ENCODE measurements at places on chromosomes 1 and 21. TPM values are rescaled to one million over a fixed set of nuclear protein-coding genes. Genes with fewer than 3 reads are reported as not detected.

- no peak overlapping the region for H3K4me3 ChIP-seq
- no peak overlapping the region for H3K27ac ChIP-seq
- DNase-seq: no peak
- H3K27me3 ChIP-seq: no peaks in the 10 kb centered on the region
Measured at GRCh38 chr1:215589650-215590435, 22.7 kb downstream of the KCTD3 start.

DNA sequence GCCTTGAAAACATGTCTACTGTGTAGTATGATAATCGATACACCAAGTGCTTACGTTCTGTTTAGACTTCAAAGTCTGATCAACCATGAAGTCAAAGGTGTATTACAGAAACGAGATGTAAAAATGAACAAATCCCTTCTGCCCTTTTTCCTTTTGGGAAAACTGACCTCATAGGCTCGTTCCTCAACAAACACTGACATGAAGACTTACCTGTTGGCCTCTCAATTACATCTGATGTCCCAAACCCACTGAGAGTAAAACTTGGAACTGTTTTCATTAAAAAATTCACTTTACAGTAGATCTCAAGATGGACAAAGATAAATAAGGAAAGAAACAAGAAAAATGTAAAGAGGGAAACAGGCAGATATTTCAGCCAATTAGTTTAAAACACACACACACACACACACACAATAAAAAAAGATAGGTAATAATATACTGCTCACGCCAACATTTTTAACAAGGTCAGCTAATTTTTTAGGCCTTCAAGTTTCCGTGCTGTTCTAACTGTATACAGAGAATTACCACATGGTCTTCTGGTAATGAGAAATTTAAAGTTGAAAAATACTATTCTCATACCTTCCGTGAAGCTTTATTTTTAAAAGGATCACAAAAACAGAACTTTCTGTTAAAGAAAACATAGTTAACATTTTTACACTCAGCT lies 2.1 kb downstream of the HMGN1 start:
- peaks cover 41% of the 10 kb centered on the region for H3K36me3 ChIP-seq
- no peaks in the 10 kb centered on the region for H3K27me3 ChIP-seq
- DNase-seq: no peak
- peak overlapping the region; percentile 83 for H3K4me3 ChIP-seq

GRCh38 chr1:32963746-32964460 lies 706 bp downstream of the RNF19B start:
- peak overlapping the region; percentile 77 for H3K4me3 ChIP-seq
- no peak overlapping the region for H3K27ac ChIP-seq
- H3K27me3 ChIP-seq: peaks cover 16% of the 10 kb centered on the region
- peaks cover 17% of the 10 kb centered on the region for H3K4me1 ChIP-seq
- H3K36me3 ChIP-seq: no peaks in the 10 kb centered on the region
- peak; percentile 48 for DNase-seq

- peaks cover 1% of the 10 kb centered on the region for H3K4me1 ChIP-seq
- no peak overlapping the region for H3K27ac ChIP-seq
- no peaks in the 10 kb centered on the region for H3K27me3 ChIP-seq
- no peak for DNase-seq
- no peak overlapping the region for H3K4me3 ChIP-seq
Measured at GRCh38 chr1:182715531-182715930, 31.1 kb upstream of the RGS8 start.

The WNT9A gene
- total RNA-seq: 1.2 TPM

- no peaks in the 10 kb centered on the region for H3K27me3 ChIP-seq
- DNase-seq: no peak
- H3K27ac ChIP-seq: no peak overlapping the region
- H3K36me3 ChIP-seq: peaks cover 15% of the 10 kb centered on the region
- peaks cover 10% of the 10 kb centered on the region for H3K4me1 ChIP-seq
- no peak overlapping the region for H3K4me3 ChIP-seq
Measured at GRCh38 chr1:246597971-246598370, 31.7 kb downstream of the CNST start.

The SEC22B gene
- 28.1 TPM for total RNA-seq

DNA sequence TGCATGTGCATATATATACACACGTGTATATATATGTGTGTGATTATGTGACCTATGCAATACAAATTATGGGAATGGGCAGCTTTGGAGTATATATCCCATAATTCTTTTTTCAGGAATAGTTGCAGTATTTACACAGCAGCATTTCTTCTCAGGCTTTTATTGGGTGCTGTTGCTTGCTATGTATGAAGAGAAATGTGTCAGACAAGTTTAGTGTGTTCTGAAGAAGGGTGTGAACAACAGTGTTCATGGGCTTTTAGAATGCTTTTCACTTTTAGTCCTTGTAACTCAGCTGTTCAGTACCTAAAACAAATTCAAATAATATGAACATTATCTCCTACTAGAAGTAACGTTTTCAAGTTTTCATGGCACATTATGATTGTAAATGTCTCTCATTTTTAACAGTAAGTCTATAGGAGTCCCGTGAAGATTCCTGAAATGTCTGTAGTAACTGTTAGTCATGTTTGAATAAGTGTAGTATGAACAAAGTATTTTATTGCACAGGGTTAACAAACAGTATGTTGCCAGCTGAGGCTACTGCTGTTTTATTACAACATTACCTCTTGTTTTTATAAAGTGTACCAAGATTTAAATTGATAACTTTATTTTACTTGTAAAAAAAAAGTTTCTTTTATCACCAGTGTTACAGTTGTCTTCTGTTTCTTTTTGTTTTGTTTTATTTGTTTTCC lies 42.5 kb downstream of the TMED5 start:
- H3K4me1 ChIP-seq: no peaks in the 10 kb centered on the region
- no peak overlapping the region for H3K4me3 ChIP-seq
- no peak for DNase-seq
- peaks cover 39% of the 10 kb centered on the region for H3K36me3 ChIP-seq

- H3K4me1 ChIP-seq: peaks cover 30% of the 10 kb centered on the region
- H3K4me3 ChIP-seq: peak overlapping the region; percentile 98
Measured at GRCh38 chr1:185155600-185156287, 1.0 kb downstream of the TRMT1L start.

- H3K4me1 ChIP-seq: peaks cover 6% of the 10 kb centered on the region
- no peak overlapping the region for H3K27ac ChIP-seq
- no peak overlapping the region for H3K4me3 ChIP-seq
- no peaks in the 10 kb centered on the region for H3K36me3 ChIP-seq
- no peak for DNase-seq
Measured at GRCh38 chr1:2196901-2197638, 2.5 kb upstream of the FAAP20 start.

DNA sequence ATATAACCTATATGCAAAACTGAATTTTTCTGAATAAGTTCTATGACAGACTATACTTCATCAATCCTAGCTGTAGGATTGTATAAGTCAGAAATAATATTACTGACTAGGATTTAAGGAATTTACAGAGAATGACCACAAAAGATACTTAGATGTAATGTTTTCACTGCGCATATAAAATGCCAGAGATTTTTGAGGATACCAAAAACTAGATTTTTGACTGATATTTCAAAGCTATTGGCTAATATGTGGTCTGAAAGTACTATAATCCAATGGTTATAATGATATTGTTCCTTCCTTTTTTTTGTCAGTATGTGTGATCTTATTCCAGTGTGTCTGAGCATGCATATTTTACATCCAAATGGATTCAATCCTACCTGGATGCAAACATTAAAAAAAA lies 17.0 kb upstream of the IFI44L start:
- H3K27ac ChIP-seq: no peak overlapping the region
- no peaks in the 10 kb centered on the region for H3K27me3 ChIP-seq
- H3K36me3 ChIP-seq: no peaks in the 10 kb centered on the region
- no peak overlapping the region for H3K4me3 ChIP-seq

- DNase-seq: no peak
- peak within 1 kb of the TSS; percentile 47 for H3K27ac ChIP-seq
- no peak within 1 kb of the TSS for H3K4me3 ChIP-seq
- H3K4me1 ChIP-seq: peaks cover 13% of the 10 kb centered on the region
- H3K36me3 ChIP-seq: peaks cover under 1% of the 10 kb centered on the region
Measured at GRCh38 chr1:161198897-161199431, at the start of gene ADAMTS4. ADAMTS4 (minus strand) TSS chr1:161199054; CDS start chr1:161198627, 427 bp downstream.
